ENCODE measurements at places on chromosomes 7 and 10.

GRCh38 chr7:116583653-116584052, 58.8 kb downstream of the CAV1 start:
- peak; percentile 36 for DNase-seq

DNA sequence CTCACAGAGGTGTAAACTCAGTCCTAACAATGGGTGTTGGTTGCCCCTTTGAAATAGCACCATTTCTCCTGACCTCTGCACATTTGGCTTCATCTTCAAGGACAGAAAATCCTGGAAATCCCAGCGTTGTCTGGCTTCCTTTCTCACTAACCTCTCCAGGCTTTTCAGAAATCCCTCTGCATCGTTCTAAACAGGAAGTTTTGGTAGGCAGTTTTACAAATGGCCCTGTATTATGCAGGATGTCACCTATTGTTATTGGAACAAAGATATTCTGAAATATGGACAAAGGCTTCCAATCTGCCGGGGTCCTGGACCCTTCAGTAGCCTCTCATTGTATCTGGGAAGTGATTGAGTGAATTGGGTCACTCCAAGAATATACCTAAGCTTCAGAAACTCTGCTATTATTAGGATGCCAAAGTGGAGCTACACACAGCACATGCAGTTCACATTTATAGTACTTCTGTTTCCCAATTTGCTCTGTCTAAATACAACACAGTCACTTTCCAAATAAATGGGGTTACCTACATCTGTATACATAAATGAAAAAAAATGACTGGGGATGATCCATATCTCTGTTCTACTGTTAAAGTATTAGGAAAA, 134.8 kb upstream of the KLF6 start:
- DNase-seq, result no peak

DNA sequence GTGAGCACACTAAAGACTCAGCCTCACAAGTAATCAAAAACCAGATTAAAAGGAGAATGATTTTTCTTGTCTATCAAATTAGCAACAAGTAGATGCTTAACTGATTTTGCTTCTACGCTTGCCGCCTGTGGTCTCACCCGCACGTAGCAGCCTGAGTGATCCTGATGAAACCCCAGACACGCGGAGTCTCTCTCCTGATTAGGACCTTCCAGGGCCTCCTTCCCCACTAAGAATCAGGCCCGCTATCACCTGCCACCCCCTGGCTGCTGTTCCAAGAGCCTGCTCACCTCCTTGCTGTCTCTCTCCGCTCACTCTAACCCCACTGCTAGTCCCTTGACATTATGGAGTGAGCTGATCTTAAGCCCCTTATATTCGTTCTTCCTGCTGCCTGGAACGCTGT, 325.9 kb upstream of the NRP1 start:
- no peak for DNase-seq

- DNase-seq, result no peak
Measured at GRCh38 chr7:48193421-48193820, 22.2 kb downstream of the ABCA13 start.

DNA sequence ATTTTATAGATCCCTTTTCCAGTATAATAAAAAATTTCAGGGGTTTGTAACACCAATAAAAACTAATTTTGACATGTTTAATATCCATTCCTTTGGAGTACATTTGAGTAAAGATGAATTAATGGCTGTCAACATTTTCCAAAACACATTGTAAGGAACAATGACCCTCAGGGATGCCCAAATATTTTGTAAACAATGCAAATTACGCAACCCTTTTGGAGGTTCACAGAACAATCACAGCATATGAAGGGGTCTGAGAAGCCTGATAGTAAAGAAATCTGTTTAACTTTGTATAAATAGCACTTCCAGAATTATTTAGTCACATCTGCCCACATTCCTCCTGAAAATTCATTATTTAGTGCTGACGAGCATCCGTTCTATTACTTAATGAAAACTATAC, 152.8 kb upstream of the FEZF1 start:
- DNase-seq, result no peak
